Activated T-cell treated with anti-CD3 and anti-CD28 coated beads, Interleukin-2, amount 50 U/mL, for 72 hours (primary cell): ENCODE measurements at places on chromosomes 5 and 9.

- DNase-seq: no peak
Measured at GRCh38 chr9:95678759-95679158, 162.0 kb upstream of the PTCH1 start.

GRCh38 chr9:117343427-117343826, 71.4 kb downstream of the ASTN2 start:
- no peak for DNase-seq

DNA sequence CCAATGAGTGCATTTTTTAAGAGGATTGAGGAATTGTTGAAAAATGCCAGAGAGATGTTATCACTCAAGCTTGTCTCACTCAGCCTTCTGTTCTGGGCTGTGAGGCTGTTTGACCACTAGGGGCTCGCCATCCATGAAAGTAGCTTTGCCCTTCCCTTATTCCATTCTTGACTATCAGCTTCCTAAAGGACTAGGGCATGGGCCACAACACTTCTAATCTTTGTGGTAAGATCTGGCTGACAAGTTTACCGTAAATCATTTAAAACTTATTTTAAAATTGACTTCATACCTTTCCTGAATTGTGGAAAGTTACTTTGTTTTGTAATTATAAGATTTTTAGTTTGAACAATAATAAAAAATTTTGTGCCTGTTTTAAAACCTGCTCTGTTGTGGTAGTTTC, 49.5 kb downstream of the TJP2 start:
- no peak for DNase-seq

DNA sequence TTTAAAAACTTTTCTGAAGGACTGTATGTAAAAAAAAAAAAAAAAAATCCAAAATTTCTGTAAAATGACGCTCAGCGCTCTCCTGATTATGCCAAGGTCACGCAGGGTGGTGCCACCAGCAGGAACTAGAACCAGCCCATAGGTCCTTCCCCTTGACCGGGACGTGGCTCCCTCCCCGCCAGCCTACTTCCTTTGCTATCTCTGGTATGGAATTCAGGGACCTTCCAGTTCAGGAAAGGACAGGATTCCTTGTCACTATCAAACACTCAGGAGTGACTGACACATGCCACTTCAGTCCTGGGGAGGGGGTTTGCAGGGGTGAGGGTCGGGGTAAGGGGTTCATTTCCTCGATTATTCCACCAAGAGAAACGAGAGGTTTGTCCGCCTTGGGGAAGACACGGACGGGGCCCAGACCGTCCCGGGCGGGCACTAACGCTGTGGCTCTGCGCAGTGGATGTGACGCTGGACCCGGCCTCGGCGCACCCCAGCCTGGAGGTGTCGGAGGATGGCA, 18.8 kb downstream of the BTNL9 start:
- no peak for DNase-seq

GRCh38 chr5:123033157-123033671, 3.3 kb downstream of the PPIC start:
- DNase-seq: no peak
